ENCODE measurements at places on chromosomes 16 and 17.

DNA sequence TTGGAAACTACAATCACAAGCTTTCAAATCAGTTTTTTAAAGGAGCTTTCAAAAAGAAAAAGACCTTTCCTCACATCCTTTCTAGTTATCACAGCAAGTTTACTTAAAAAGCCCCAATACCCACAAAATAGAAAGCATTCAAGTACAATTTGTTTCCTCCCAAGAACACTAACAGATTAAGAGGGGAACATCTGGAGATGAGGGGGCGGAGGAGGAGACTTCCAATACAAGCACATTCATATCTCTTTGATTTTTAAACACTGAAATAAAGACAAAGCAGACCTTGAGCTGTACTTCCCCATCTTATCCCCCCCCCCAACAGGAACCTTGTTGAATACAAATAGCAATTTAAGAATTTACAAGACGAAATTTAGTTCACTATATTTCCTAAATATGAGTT is 2.0 kb downstream of the YWHAE start:
- DNase-seq = no peak

DNA sequence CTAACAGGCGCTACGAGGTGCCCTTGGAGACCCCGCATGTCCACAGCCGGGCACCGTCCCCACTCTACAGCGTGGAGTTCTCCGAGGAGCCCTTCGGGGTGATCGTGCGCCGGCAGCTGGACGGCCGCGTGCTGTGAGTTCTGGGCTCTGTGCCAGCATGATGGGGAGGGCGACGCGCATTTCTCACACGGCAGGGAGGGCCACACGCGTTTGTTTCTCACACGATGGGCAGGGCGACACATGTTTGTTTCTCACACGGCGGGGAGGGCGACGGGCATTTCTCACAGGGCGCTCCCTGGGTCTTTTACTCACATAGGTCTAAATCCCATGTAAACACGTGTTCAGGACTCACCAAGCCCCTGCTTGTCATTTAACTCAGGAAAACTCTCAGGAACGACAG is 4.4 kb downstream of the GAA start:
- no peak for DNase-seq

- DNase-seq = no peak
Observed at GRCh38 chr17:36059406-36059805, 4.7 kb upstream of the CCL18 start.

DNA sequence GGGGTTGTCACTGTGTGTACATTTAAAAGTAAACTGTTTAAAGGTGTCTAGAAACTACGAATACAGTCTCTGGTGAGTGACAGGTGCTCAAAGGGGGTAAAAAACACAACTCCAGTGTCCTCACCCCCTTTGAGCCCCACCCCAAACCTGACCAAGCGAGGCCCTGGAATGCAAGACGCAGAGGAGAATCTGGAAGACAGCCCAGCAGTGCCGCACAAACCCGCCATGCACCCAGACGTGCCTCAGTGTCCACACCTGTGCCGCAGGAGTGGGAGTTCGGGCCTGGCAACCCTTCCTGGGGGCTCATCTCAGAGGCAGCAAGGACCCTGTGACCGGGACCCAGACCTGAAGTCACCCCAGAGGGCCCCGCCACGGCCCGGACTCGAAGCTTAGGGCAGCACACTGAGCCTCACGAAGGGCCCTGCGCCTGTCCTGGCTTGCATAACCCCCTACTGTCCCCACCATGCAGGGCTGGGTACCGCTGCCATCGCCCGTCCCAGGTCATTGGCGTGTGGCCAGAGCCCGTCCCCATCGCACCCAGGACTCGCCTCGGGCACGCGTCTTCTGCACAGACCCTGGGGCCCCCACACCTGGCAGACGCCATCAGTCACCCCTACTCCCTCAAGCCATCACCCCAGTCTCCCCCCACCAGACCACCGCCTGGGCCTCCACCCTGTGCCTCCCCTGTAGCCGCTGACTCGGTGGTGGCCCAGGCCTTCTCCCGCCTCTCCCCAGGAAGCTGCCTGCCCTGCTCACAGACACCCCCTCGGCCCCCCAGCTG is 33.0 kb upstream of the ZC3H18 start:
- DNase-seq = no peak

- no peak for DNase-seq
Observed at GRCh38 chr17:69761767-69762321, 313.2 kb upstream of the KCNJ16 start.
